ENCODE measurements at places on chromosomes 5 and 9.
A peak's percentile ranks its signal among the peaks of the same experiment; 100 is the strongest.

DNA sequence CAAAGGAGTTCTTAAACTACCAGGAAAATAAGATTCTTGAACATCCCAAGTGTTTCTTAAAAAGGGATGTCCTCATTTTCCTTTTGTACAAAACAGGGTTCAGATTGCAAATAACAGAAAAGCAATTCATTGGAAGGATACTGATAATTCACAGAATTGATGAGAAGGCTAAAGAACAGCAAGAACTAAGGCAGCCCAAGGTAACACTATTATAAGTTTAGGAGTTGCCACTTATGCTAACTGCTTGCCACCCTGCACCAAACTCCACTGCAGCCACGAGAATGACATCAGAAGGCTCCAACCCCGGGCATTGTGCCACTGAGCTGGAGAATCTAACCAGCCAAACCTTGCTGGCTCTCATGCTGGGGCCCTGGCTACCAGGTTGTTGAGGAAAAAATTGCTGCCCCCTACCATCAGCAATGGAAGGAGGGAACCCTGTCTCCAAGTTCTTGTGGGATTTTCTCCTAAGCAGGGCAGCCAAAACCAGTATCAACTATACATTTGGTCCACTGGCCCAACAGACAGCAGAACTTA, 123.4 kb downstream of the ARL15 start:
- DNase-seq, result no peak

DNA sequence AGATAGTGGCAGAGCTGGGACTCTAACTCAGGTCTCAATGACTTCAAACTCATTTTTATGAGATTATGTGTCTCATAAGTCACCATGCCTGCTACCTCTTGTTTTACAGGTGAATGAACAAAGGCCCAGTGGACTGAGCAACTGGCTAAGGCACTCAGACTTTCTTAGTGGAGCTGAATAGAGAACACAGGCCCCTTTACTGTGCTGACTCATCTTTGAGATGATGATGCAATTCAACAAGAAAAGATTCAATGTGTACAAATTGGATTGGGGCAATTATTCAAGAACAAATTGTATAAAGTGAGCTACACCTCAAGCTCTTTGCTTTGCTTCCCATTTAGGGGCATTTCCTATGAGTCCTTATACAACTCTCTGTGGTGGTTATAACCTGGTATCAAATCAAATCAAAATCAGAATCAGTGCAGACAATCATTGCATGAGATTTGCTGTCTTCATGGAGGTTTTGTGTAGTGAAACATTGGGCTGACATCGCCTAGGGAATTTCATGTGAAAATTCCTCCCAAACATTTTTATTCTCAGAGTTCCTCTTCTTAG, 84.3 kb upstream of the PPP2R2B start:
- DNase-seq, result peak; percentile 27

DNA sequence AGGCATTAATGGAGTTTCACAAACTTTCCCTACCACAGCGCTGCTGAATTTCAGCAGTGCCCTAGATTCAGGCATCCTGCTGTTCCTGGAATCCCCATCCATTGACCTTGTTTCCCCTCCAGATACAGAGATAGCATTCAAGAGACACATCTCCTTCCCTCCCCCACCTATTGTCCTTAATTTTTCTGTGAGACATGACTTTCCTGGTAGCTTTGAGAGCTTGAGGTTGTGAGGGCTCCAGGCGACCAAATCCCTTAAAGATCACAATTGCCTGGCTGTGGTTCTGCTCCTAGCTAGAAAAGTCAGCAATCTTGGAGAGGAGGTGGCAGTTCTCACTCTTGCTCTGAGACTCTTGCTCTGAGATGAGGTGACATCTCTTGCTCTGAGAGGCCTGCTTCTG, 48.0 kb downstream of the PRR16 start:
- no peak for DNase-seq

- no peak for DNase-seq
Measured at GRCh38 chr5:119852140-119852539, 222.8 kb downstream of the FAM170A start.

GRCh38 chr5:80964491-80964890, 4.3 kb downstream of the RASGRF2 start:
- no peak for DNase-seq

GRCh38 chr9:104555521-104555920, 13.4 kb upstream of the OR13C8 start:
- no peak for DNase-seq

- DNase-seq, result no peak
Measured at GRCh38 chr5:111422245-111422644, 90.1 kb downstream of the STARD4 start.

- no peak for DNase-seq
Measured at GRCh38 chr9:120701248-120701647, 13.0 kb downstream of the MEGF9 start.

DNA sequence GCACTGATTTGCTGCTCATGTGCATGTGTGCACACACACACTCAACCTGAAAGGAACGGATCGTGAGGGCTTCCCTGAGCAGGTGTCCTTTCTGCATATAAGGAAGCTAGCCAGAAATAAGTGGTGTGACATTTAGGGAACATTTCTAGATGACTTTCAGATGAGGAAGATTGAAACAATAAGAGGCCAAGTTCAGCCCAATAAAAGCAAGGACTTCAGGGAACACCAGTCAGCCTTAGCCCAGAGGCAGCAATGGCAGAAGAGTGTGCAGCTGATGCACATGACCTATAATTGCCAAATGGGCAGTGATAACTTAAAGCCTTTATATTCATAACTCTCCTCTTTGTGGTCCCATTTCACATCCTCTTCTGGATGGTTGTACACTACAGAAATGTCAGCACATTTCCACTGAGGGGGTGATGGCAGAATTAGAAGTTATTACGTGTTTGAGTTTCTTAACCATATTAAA, 255.5 kb downstream of the TRIM32 start:
- no peak for DNase-seq

DNA sequence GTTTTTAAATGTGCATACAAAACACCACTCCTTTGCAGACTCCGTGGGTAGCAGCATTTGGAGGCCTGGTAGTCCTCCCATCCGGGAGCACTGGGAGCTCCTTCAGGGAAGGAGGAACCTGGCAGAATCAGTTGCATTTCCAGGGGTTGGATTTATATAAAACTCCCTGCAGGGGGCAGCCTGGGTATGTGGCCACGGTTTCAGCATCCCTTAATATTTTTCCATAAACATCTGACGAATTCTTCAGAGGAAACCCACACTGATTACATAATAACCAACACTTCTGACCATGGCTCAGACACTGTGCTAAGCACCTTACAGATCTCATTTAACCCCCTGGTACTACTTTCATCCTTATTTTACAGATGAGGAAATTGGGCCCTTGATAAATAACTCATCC, 6.1 kb upstream of the AFAP1L1 start:
- no peak for DNase-seq

- peak; percentile 13 for DNase-seq
Measured at GRCh38 chr9:84212246-84212645, 128.3 kb downstream of the SLC28A3 start.

DNA sequence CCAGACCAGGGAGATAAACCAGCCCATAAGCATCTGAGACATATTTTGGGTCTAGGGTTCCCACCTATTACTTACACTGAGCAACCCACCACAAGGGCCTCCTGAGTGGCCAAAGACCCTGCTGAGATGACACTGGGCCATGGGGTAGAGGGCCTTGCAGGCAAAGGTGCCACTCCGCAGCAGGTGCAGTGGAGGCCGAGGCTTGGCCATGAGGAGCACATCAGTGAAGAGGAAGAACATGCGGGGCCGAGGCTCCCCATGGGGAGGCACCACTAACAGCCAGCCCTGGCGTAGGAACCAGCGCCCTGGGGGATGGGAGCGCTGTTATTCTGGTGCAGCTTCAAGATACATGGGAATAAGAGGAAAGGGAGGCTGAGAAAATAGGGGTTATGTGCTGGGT, 2.6 kb downstream of the ARHGEF39 start:
- DNase-seq, result no peak

GRCh38 chr5:166342402-166342801, 1949.0 kb upstream of the WWC1 start:
- no peak for DNase-seq

- no peak for DNase-seq
Measured at GRCh38 chr5:122773619-122774018, 1.3 kb upstream of the SNX2 start.

DNA sequence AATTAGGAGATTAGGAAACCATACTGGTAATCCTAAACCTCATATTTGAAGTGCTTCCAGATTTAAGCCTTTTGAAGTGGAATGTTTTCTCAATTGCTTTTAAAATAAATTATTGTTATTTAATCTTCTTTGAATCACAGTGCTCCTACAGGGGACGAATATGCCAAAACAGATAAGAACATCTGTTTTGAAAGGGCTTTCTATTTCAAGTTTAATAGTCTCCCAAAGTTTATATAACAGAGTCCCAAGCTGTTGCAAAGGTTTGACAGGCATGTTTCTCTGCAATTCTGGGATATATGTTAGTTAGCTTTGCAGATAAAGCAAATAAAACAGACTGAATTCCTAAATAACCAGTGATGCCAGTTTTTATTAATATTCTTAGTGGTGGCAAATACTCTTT, 803.7 kb downstream of the TLE4 start:
- no peak for DNase-seq

- DNase-seq, result no peak
Measured at GRCh38 chr5:1298723-1299510, 4.0 kb upstream of the TERT start.

GRCh38 chr9:35771075-35771433, 17.0 kb upstream of the MSMP start:
- DNase-seq, result no peak

- DNase-seq, result no peak
Measured at GRCh38 chr5:22431406-22431805, 421.7 kb downstream of the CDH12 start.

DNA sequence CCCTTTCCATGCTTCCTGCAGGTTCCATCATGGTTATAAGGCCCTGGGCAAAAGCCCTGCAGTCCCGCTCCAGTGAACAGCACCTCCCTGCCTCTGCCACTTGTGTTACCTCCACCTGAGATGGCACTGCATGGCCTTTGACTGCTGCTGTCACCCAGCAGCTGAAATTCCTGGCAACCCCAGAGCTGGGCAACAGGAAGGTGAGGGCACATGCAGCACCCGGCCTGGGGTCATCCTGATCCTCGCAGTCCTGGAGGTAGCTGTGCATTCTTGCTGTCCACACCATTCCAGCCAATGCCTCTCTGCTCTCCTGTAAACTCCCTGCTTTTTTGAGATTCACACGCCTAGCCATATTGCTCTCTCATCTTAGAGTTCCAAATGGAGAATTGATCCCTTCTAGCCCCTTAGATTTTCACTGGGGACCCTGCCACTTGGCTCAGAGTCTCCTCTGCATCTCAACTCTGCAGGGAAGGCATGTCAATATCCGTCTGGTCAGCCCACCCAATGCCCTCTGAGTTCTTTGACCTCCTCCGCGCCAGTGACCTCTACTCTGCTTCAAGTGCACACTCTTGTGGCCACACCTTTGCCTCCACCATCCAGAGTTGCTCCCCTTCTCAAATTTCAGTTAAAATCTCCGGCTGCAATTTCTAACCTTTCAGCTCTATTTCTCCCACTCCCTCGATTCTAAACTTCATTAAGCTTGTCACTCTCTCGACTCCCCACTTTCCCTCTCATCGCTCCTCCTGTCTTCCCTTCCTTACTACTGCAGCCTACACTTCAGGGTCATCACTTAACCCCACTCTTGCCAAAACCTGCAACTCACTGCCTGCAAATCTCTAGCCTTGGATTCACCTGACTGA, 93.4 kb downstream of the ANKH start:
- no peak for DNase-seq

DNA sequence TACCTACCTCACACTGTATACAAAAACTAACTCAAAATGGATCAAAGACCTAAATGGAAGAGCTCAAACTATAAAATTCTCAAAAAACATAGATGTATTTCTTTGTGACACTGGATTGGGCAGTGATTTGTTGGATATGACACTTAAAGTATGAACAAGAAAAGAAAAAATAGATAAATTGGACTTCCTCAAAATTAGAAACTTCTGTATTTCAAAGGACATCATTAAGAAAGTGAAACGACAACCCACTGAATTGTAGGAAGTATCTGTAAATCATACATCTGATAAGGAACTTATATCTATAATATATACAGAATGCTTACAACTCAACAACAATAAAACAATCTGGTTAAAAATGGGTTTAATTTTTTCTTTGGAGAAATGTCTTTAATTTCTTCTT, 96.7 kb downstream of the NRG2 start:
- DNase-seq, result no peak

DNA sequence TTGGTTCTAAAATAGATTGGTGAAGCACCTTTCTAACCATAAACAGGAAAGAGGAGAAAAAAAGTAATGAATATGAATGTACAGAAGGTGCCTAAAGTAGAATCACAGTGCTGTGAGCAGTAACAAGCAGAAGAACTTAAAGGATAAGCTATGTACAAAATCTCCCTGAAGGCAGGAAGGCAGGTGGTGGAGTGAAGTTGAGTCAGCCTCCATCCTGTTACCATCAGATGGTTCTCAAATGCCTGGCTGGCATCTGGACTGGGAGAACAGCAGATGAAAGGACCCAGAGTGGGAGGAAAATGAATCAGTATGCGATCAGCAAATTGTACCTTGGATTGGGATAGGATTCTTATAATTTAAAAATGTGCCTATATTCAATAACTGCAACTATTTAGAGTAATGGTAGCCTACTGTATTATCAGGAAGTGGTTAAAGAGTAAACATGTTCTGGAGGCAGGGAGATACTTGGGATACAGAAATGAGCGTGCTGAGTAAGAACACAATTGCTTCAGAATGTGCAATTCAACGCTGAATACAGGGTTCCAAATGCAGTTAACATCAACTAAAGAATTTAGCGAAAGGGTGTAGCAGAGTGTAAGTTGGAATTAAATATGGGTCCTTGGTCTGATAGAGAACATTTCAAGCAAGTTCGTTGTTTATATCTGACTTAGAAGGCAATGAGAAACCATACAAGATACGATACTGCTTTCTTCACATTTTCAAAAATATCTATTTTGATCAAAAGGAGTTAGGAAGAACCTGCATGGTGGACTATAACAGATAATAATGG, 21.1 kb upstream of the FER start:
- DNase-seq, result peak; percentile 71

DNA sequence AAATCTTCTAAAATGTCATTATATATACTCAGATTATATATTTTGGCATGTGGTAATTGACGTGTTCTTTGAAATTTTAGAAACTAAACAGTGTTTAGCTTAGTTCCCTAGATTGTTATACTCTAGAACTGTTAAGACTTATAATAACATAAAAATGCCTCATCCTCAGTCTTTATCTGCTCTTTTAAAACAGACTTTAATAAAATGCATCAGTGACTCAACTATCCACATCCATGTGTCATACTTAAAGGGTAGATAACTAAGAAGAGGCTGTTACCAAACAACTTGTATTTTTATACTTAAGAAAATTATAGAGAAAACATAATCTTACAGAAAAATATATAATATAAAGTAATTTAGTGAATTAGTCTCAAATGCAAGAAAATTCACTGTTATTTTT, 15.2 kb downstream of the NFIL3 start:
- no peak for DNase-seq
